Stimulated activated CD8-positive, alpha-beta memory T cell treated with anti-CD3 and anti-CD28 coated beads, Interleukin-7, amount 100 ng/mL, for 1 hour (primary cell): ENCODE measurements at places on chromosomes 16 and 17.

DNA sequence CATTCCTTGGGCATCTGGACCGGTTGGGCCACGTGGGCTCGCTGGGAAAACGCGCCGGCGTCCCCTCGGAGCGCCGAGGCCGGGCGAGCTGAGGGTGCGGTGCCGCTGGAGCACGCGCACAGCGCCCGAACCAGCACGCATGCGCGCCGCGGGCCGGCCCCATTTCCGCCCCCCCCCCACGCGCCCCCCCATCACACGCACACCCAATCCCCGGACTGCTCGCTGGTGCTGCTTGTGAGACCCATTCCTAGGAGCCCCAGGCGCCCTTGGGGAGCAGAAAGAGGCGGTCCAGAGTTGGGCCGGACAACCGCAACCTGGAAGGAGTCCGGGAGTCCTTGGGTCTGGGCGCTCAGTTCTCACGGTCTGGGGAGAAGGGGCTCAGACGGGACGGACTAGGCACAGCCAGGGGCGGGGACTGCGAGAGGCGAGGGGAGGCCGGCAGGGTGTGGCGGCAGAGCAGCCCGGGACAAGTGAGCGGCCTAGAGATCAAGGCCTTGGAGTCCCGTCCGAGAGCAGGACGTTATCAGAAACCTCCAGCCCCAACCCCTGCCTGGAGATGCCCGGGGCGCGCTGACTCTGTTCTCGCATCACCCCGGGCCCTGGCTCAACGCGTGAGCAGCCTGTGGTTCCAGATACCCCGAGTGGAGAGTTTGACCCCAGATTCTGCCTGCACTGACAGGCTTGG is 6.0 kb upstream of the CBX8 start:
- no peak for DNase-seq

DNA sequence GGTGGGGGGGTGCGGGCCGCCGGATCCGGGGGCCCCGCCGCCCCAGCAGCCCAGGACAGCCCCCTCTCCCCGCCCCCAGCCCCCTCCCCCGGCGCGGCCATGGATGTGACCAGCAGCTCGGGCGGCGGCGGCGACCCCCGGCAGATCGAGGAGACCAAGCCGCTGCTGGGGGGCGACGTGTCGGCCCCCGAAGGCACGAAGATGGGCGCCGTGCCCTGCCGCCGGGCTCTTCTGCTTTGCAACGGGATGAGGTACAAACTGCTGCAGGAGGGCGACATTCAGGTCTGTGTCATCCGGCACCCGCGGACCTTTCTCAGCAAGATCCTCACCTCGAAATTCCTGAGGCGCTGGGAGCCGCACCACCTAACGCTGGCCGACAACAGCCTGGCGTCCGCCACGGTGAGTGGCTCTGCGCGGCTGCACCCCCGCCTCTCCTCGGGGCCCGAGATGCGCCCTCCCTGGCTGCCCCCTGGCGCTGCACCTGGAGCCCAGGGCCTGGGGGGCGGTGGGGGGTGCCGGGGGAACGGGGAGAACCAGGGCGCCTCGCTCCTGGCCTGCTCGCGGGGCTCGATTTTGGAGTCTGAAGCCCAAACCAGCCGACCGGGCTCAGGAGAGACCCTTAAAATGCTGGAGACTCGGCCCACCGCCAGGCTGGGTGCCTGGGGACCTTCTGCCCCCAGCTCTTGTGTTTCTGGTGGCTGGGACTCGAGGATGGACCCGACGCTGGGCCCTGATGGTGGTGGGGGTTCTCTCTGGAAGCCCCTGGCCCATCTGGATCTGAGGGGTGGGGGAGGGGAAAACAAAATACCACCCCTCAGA is 744 bp downstream of the CMIP start:
- DNase-seq, result no peak

GRCh38 chr17:75512926-75513640 is 2.3 kb downstream of the CASKIN2 start:
- no peak for DNase-seq

GRCh38 chr17:51706093-51706492 is 445.7 kb downstream of the UTP18 start:
- DNase-seq, result no peak
